Activated CD8-positive, alpha-beta memory T cell treated with anti-CD3 and anti-CD28 coated beads for 4 hours (primary cell): ENCODE measurements at places on chromosomes 12 and 14.

GRCh38 chr12:77923882-77924281 lies 93.2 kb downstream of the NAV3 start:
- DNase-seq: no peak

DNA sequence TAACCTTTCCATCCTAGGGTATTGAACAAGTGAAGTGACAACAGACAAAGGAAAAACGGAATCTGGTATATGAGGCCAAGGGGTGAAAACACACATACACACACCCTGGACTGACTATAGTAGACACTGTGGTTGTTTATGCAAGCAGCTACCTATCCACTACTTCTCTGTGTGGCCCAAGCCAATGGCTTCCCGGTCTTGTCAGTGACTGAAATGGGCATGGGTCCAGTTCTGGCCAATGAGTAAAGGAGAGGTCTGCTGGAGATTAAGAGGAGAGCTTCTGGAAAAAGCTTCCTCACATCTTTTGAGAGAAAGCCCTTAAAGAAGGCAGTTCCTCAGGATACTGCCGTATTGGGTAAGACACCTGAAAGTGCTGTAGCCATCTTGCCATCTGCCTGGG lies 19.3 kb downstream of the MBIP start:
- DNase-seq: no peak

DNA sequence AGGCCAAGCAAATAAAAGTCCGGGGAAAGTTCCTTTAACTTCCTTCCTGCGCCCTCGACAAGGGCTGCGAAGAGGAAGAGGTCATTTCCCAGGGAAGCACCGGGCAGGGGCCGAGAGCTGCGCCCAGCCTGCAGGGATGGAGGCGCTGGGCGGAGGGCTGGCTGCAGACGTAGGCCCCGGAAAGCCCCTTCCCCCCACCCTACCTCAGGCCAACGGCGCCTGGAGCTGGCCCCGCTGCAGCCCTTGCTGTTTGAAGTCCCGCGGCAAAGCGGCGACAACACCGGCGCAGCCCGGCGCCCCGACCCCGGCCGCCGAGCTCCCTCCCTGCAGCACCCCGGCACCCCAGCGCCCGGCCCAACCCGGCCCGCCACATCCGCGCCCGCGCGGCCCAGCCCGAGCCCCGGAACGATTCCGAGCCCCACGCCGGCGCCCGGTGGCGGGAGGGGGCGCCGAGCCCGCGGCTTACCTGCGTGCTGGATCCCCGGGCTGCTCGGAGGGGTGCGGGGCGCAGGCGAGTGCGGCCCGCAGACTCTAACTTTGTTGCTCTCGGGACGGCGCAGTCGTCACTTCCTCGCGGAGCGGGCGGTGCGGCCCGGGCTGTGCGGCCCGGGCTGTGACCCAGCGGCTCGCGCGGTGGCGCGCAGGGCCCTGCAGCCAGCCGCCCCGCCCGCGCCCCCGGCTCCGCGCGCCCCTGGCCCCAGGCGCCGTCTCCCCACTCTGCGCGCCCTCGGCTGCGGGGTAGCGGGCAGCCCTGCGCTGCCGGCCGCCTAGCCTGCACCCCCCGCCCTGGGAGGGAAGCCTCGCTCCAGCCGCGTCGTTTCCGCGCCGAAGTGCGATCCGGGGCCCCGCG lies 64.8 kb upstream of the PTGR2 start:
- no peak for DNase-seq

GRCh38 chr12:31724557-31724956 lies 4.3 kb downstream of the AMN1 start:
- no peak for DNase-seq

DNA sequence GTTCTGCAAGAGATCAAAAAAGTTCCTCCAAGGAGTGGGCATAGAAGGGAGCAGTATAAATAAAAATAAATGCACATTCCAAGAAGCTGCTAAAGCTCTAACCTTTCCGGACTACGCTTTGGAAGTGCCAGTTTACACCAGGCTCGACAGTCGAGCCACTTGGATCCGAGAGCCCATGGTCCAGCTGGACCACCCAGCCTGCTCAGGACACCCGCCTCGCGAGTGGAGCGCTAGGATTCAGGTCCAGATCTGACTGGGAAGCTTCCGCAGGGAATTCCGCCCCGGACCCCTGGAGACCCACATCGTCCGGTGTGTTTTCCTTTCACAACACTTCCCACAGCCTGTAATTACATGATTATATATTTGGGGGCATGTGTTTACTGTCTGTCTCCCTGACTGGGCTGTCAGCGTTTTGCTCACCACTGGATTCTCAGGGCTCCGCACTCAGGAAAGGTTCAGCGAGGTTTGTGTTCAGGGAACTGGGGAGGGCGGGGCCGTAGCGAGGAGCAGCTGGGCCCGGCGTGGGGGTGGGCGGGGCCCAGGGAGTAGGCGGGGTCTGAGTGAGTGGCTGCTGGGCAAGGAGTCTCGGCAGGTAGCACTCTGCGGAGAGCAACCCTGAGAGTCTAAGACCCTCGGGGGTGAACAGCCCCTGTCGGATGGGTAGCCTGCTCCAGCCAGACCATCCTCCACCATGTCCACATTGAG lies 52.3 kb upstream of the TMEM263 start:
- DNase-seq: peak; percentile 46

GRCh38 chr12:14399871-14400270 lies 34.4 kb downstream of the ATF7IP start:
- DNase-seq: no peak

GRCh38 chr14:60035177-60035576 lies 56.5 kb upstream of the PCNX4 start:
- DNase-seq: no peak

GRCh38 chr14:92538412-92538985 lies 24.9 kb downstream of the RIN3 start:
- no peak for DNase-seq

DNA sequence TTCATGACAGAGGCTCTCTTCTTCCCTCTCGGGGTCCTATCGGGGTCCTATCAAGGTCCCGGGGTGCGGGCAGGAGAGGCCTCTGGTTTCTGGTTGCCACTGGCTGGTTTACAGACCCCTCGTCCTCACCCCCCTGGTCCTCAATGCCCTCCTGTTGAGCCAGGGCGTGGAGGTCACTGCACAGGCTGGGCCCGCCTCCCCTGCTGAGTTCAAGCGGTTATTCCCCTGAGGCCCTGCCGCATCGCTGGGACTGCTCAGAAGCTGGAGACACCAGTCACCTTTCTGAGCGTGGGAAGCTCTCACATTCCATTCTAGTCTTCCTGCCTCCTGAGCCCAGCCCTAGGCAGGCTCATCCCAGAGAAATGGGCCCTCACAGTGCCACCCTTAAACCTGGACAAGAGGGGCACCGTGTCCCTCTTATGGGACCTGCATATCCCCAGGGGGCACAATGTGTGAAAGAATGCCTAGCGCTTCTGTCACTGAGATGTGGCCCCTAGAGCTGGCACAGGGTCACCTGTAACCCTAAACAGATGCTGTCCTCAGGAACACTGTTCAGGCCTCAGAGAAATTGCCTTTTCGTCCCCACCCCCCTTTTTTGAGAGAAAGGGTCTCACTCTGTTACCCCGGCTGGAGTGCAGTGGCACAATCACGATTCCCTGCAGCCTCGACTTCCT lies 177.7 kb upstream of the RGS6 start:
- no peak for DNase-seq

DNA sequence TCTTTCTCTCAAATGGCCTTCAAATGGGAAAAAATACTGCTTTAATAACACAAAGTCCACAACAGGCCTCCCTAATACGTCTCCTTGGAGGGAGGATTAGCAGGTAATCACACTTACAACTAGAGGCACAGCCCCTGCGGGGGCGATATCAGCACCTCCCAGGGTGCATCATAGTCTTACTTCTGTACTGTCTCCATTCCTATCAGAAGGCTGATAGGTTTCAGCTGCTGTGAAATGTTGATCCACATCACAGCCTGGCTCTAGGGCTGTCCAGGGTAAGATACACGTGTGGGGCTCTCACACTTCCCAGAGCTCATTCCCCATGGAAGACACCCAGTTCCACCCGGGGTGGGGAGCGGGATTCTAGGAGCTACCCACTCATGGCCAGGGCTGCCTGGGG lies 139.1 kb upstream of the SFSWAP start:
- DNase-seq: no peak

DNA sequence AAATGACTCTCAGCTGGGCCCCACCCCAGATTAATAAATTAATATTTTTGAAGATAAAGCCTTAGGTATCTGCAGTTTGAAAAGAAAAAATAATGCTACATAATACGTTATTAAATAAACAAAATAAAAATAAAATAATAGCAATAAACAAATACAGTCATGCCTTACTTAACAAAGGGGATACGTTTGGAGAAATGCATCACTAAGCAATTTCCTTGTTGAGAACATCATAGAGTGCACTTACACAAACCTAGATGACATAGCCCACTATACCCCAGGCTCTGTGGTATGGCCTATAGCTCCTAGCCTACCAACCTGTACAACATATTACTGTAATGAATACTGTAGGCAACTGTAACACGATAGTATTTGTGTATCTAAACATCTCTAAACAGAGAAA lies 7.1 kb upstream of the EGLN3 start:
- DNase-seq: no peak

DNA sequence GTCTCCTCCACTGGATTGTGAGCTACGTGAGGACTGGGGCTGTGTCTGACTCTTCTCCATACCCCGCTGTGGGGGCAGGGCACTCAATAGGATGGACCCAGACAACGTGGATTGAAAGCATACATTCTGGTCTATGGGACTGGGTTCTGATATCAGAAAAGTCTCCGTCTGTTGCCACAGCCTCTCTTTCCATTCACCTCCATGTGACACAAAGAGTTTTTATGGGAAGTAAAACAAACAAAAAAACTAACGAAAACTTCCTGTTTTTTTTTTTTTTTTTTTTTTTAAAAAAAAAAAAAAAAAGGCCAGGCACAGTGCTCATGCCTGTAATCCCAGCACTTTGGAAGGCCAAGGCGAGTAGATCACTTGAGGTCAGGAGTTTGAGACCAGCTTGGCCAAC lies 44.7 kb downstream of the SLC8A3 start:
- no peak for DNase-seq

DNA sequence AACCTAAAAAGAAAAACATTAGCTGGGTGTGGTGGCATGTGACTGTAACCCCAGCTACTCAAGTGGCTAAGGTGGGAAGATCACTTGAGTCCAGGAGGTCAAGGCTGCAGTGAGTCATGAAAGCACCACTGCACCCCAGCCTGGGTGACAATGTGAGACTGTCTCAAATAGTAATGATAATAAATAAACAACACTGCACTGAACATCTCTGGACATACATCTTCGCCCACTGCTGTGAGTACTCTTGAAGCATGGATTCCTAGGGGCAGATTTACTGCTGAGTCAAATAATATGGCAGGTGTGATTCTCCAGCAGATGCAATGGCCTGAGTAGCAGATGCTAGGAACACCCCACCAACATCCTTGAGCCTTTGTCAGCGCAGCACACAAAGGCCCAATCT lies 23.6 kb downstream of the ABCB9 start:
- DNase-seq: no peak

- DNase-seq: no peak
These were observed 710.3 kb downstream of the AACS start for GRCh38 chr12:125775507-125775906.

GRCh38 chr12:93636708-93637107 lies 40.5 kb upstream of the CRADD start:
- DNase-seq: no peak

GRCh38 chr12:47650469-47650868 lies 55.4 kb downstream of the RPAP3 start:
- no peak for DNase-seq

- DNase-seq: no peak
These were observed 1.9 kb downstream of the ABHD4 start for GRCh38 chr14:22600027-22600426.

- DNase-seq: no peak
These were observed 42.2 kb downstream of the PTPRO start for GRCh38 chr12:15364221-15365160.

GRCh38 chr14:99036611-99037293 lies 235.2 kb downstream of the BCL11B start:
- DNase-seq: no peak

GRCh38 chr12:68210875-68211274 lies 14.7 kb downstream of the IL26 start:
- DNase-seq: no peak

DNA sequence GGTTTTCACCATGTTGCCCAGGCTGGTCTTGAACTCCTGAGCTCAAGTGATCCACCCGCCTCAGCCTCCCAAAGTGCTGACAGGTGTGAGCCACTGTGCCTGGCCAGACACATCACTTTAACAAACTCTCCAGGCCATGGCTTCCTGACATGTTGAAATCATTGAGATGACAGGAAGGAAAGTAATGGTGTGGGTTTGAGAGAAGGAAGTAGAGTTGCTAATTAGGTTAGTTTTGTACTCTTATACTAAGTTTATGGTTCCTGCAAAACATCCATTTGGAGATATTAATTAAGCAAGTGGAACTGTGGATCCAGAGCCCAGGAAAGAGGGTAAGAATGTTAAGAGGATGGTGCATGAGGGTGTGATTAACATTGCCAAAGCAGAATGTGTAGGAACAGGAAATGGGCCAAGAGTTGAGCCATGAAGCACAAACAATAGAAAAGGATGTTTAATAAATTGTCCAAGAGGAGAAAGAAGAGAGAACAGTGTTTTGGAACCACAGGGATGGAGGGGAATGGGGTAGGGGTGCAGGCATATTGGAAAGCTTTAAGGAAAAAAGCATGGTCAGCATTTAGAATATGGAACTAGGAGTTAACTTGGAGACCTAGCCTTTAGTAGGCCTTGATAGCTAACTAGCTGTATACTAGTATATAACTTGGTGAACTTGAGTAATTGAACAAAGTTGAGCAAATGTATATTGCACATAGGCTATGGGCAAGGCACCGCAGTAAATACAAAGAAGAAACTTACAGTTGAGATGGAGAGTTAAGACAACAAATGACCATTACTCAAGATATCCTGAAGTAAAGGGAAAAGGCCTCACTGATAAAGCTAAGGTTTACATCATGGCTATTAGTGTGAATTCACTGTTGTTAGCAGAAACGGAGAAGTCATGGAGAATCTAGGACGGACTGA lies 91.3 kb upstream of the DNM1L start:
- no peak for DNase-seq

DNA sequence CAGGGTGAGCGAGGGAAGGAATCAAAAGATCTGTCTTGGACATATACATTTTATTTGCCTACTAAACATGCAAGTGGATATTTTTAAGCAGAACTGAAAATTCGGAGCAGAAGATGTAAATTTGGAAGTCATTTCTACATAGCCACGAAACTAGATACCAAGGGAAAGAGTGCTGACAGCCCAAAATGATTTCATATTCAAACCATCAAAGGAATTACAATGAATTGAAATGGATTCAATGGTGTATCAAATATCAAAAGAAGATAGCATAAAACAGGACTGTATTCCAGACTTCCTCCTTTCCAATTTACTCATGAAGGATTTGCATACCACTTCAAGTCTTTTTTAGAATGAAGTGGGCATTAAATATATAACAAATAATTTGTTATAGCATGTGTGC lies 313.5 kb upstream of the KITLG start:
- DNase-seq: no peak

- DNase-seq: no peak
These were observed 36.3 kb upstream of the FAM222A start for GRCh38 chr12:109677279-109677691.

GRCh38 chr12:122721057-122721545 lies 4.5 kb upstream of the HCAR3 start:
- no peak for DNase-seq
